CD14-positive monocyte (primary cell): ENCODE measurements at places on chromosomes 2 and 18.

GRCh38 chr2:8575038-8575833, 106.6 kb upstream of the ID2 start:
- peak overlapping the region; percentile 2 for H3K27ac ChIP-seq
- no peak overlapping the region for H3K4me3 ChIP-seq
- H3K27me3 ChIP-seq, result no peaks in the 10 kb centered on the region
- H3K4me1 ChIP-seq, result peaks cover 36% of the 10 kb centered on the region
- peak; percentile 31 for DNase-seq

DNA sequence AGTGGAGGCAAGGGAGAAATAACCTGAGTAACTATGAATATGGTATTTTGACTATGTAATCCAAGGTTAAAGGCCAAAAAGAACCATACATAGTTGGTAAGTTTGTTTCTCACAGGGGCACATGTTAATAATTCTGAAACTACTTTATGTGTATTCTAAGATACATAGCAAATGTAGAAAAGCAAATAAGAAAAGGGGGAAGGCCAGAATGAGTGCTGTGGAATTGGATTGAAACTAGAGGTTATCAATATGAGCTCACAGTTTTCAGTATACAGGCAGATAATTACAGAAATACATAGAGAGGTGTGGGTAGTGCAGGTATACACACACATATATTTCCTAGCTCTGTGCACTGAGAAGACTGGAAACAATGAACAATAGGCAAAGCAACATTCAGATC, 13.7 kb downstream of the INO80C start:
- peaks cover 12% of the 10 kb centered on the region for H3K4me1 ChIP-seq
- DNase-seq, result no peak
- H3K27me3 ChIP-seq, result no peaks in the 10 kb centered on the region
- no peaks in the 10 kb centered on the region for H3K36me3 ChIP-seq
- no peak overlapping the region for H3K4me3 ChIP-seq

- no peak overlapping the region for H3K27ac ChIP-seq
- no peak for DNase-seq
- no peaks in the 10 kb centered on the region for H3K4me1 ChIP-seq
Observed at GRCh38 chr2:12341920-12342319, 374.8 kb upstream of the TRIB2 start.

DNA sequence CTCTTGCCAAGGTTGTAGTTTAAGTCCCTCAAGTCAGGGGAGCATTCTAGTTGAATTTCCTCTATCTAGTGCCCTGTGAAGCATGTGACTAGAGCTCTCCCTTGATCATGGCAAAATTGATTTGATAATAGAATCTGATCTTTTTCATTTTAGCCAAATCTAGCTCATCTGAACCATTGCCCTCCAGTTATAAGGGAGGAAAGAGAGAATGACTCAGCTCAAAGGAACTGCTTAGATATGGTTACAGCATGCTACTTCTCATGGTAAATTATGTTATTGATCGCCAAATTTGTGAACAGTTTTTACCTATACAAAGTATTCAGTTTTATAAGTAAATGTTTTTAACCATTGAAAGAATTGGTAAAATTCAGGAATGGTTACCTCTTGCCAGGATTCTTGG, 100.8 kb downstream of the GPR39 start:
- no peak overlapping the region for H3K4me3 ChIP-seq
- H3K27me3 ChIP-seq, result no peaks in the 10 kb centered on the region
- no peak overlapping the region for H3K27ac ChIP-seq

- peaks cover 16% of the 10 kb centered on the region for H3K4me1 ChIP-seq
- H3K27me3 ChIP-seq, result no peaks in the 10 kb centered on the region
- DNase-seq, result peak; percentile 44
Observed at GRCh38 chr2:71045865-71046548, 22.4 kb upstream of the NAGK start.

GRCh38 chr2:201915446-201915845, 109.1 kb downstream of the CDK15 start:
- no peaks in the 10 kb centered on the region for H3K36me3 ChIP-seq
- no peak overlapping the region for H3K4me3 ChIP-seq
- no peaks in the 10 kb centered on the region for H3K27me3 ChIP-seq
- no peak for DNase-seq

GRCh38 chr2:66679442-66679841, 244.5 kb downstream of the MEIS1 start:
- no peaks in the 10 kb centered on the region for H3K27me3 ChIP-seq
- H3K4me1 ChIP-seq, result no peaks in the 10 kb centered on the region
- no peaks in the 10 kb centered on the region for H3K36me3 ChIP-seq
- no peak overlapping the region for H3K27ac ChIP-seq
- no peak for DNase-seq
- no peak overlapping the region for H3K4me3 ChIP-seq

GRCh38 chr2:200592406-200593075, 6.7 kb downstream of the AOX1 start:
- H3K27me3 ChIP-seq, result no peaks in the 10 kb centered on the region
- H3K4me1 ChIP-seq, result no peaks in the 10 kb centered on the region
- no peak overlapping the region for H3K4me3 ChIP-seq
- H3K36me3 ChIP-seq, result no peaks in the 10 kb centered on the region
- DNase-seq, result no peak

- H3K27ac ChIP-seq, result no peak overlapping the region
- no peaks in the 10 kb centered on the region for H3K36me3 ChIP-seq
Observed at GRCh38 chr2:127536707-127537541, 1.4 kb downstream of the MYO7B start.

GRCh38 chr2:170481201-170481600, 233.9 kb upstream of the SP5 start:
- no peak overlapping the region for H3K4me3 ChIP-seq
- H3K27me3 ChIP-seq, result no peaks in the 10 kb centered on the region
- H3K27ac ChIP-seq, result no peak overlapping the region
- no peaks in the 10 kb centered on the region for H3K4me1 ChIP-seq
- no peak for DNase-seq
- H3K36me3 ChIP-seq, result no peaks in the 10 kb centered on the region

GRCh38 chr18:52370841-52371240, 30.8 kb downstream of the DCC start:
- H3K27me3 ChIP-seq, result no peaks in the 10 kb centered on the region
- no peak overlapping the region for H3K4me3 ChIP-seq
- no peaks in the 10 kb centered on the region for H3K4me1 ChIP-seq
- H3K27ac ChIP-seq, result no peak overlapping the region
- no peak for DNase-seq
- H3K36me3 ChIP-seq, result no peaks in the 10 kb centered on the region

DNA sequence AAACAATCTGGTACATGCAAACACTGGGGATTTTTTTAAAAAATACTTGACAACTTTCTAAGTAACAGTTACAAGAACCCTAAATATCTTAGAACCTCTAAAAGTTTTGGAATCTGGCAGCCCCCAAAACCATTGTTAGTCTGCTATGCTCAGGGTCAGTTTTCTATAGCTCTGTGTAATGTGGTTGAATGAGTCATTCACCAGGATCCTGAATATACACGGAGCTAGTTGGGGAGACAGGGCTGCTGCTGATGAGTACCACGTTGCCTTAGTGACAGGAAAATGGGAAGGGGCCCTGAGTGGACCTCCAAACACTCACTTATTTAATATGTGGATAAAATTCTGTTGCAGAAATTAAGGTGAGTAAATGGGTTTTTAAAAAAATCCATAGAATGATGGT, 36.9 kb upstream of the TANC1 start:
- DNase-seq, result no peak
- H3K4me1 ChIP-seq, result no peaks in the 10 kb centered on the region
- no peak overlapping the region for H3K27ac ChIP-seq
- no peaks in the 10 kb centered on the region for H3K36me3 ChIP-seq

DNA sequence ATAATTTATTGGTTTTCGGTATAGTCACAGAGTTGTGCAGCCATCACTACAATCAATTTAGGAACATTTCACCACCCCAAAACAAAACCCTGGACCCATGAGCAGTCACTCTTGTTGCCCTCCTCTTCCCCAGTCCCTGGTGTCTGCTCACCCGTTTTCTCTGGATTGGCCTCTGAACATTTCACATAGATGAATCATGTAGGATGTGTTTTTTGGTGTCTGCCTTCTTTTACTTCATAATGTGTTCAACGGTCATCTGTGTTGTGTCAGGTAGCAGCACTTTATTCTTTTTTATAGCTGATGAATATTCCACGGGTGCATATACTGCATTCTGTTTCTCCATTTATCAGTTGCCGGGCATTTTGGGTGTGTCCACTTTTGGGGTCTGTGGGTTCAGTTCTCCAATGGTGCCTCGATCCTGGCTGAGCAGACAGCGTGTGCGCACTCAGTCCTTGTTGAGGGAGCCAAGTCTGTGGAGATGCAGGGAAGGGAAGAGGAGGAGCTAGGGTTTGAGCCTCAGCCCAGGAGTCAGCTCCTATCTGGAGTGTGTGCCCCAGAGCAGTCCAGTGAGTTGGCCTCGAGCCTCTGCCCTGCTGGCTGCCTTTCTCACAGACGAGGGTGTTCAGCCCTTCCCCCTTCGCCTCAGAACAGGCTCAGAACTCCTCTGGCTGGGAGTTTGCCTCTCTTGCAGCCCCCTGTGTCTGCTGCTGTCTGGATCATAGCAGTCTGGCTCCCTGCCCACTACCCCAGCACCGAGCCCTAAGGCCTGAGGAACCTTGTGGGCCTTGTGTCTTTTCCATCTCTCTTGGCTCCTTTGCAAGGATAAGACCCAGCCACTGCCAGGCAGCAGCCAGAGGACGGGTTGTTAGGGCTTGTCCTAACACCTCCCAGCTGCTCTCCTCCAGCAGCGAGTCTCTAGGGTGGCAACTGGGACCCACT, 18.0 kb downstream of the C2orf74 start:
- peak overlapping the region; percentile 57 for H3K27ac ChIP-seq
- H3K4me1 ChIP-seq, result peaks cover 23% of the 10 kb centered on the region
- no peak for DNase-seq
- H3K36me3 ChIP-seq, result peaks cover 51% of the 10 kb centered on the region

GRCh38 chr2:237541243-237541642, 25.1 kb upstream of the PRLH start:
- no peaks in the 10 kb centered on the region for H3K36me3 ChIP-seq
- no peak overlapping the region for H3K27ac ChIP-seq
- H3K4me3 ChIP-seq, result no peak overlapping the region
- DNase-seq, result no peak

- peaks cover 4% of the 10 kb centered on the region for H3K4me1 ChIP-seq
- peaks cover 20% of the 10 kb centered on the region for H3K27me3 ChIP-seq
- H3K36me3 ChIP-seq, result no peaks in the 10 kb centered on the region
- no peak overlapping the region for H3K27ac ChIP-seq
- no peak overlapping the region for H3K4me3 ChIP-seq
Observed at GRCh38 chr2:26723991-26724750, 31.6 kb downstream of the KCNK3 start.

DNA sequence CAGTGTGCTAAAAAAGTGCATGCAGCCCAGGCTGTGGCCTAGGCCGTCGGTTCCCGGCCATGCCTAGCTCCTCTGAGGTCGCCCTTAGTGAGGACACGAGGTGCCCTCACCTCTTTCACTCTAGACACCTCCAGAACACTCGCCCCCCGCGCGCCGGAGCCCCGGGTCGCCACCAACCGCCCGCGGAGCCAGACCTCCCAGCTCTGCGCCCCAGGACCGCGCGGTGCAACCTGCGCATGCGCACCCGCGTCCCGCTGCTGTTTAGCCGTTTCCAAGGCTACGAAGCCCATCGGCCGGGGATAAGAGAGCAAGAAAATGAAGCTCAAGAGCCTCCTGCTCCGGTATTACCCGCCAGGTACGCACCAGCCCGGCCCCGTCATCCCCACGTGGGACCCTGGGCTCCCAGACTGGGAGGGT, at the start of gene DAW1:
DAW1 (plus strand) TSS at position 257 of the 417 bp plus-strand sequence; CDS start at position 316, 59 bp downstream.
- peaks cover 8% of the 10 kb centered on the region for H3K4me1 ChIP-seq
- DNase-seq, result peak; percentile 43
- no peak within 1 kb of the TSS for H3K27ac ChIP-seq
- H3K4me3 ChIP-seq, result no peak within 1 kb of the TSS

DNA sequence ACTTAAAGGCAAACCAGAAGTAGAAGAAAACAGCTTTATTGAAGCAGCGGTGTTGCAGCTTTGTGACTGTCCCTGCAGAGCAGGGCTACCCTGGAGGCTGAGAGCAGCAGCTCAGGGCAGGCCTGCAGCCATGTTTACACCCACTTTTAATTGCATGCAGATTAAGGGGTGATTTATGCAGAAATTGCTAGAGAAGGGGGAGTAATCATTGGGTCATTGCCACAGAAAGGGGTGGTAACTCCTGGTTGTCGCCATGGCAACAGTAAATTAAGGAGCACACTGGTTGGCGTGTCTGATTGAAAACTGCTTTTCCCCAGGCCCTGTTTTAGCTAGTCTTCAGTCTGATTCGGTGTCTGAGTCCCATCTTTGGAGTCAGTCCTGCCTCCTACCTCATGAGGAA, 195.4 kb upstream of the HDAC4 start:
- no peaks in the 10 kb centered on the region for H3K27me3 ChIP-seq
- H3K36me3 ChIP-seq, result no peaks in the 10 kb centered on the region
- peaks cover 3% of the 10 kb centered on the region for H3K4me1 ChIP-seq
- H3K4me3 ChIP-seq, result no peak overlapping the region
- DNase-seq, result no peak
- H3K27ac ChIP-seq, result no peak overlapping the region

DNA sequence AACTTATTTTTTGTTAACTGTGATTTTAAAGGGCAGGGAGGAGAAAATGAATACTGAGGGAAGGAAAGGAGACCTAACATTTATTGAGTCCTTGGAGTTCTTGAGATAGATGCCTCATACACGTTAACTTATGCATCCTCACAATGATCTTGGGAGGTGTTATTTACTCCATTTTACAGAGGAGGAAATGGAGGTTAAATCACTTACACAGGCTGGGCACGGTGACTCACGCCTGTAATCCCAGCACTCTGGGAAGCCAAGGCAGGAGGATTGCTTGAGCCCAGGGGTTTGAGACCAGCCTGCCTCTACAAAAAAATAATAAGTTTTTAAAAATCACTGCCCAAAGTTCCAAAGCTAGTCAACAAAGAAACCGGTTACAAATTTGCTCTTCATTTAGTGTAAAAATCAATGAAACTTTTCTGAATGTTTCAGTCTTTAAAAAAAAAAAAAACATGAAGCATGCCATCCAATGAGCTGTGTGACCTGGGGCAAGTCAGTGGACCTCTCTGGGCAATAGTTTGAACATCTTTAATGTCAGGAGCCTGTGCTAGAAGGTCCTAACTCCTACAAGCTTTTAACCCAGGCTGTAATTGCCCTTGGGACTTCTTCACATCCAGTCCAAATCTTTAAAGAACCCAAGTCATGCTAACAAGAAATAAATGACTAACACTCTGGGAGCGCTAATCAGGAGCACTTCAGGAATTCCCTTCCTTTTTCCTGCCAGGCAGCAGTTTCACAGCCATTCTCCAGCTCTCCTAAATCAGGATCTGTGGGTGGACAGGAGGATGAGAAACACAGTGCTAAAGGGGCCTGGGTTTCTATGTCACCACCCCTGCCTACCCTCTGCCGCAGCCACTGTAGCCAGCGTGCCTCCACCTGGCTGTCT, 176.4 kb downstream of the TMEM247 start:
- no peaks in the 10 kb centered on the region for H3K27me3 ChIP-seq
- no peaks in the 10 kb centered on the region for H3K4me1 ChIP-seq
- no peaks in the 10 kb centered on the region for H3K36me3 ChIP-seq
- DNase-seq, result no peak
- H3K4me3 ChIP-seq, result no peak overlapping the region

GRCh38 chr2:152200565-152201465, 25.3 kb upstream of the STAM2 start:
- no peak overlapping the region for H3K27ac ChIP-seq
- H3K4me3 ChIP-seq, result no peak overlapping the region
- no peaks in the 10 kb centered on the region for H3K36me3 ChIP-seq
- DNase-seq, result peak; percentile 48
- no peaks in the 10 kb centered on the region for H3K27me3 ChIP-seq

- DNase-seq, result no peak
- H3K4me1 ChIP-seq, result no peaks in the 10 kb centered on the region
- no peak overlapping the region for H3K27ac ChIP-seq
- no peaks in the 10 kb centered on the region for H3K27me3 ChIP-seq
Observed at GRCh38 chr2:116411211-116411610, 1403.3 kb upstream of the DDX18 start.

- H3K27me3 ChIP-seq, result no peaks in the 10 kb centered on the region
- H3K4me3 ChIP-seq, result no peak overlapping the region
- peaks cover 19% of the 10 kb centered on the region for H3K36me3 ChIP-seq
- DNase-seq, result no peak
- H3K27ac ChIP-seq, result no peak overlapping the region
- H3K4me1 ChIP-seq, result peaks cover 14% of the 10 kb centered on the region
Observed at GRCh38 chr18:49226243-49227000, 234.0 kb downstream of the DYM start.
